ENCODE measurements at places on chromosomes 7 and 10. TPM values are rescaled to one million over a fixed set of nuclear protein-coding genes. Genes with fewer than 3 reads are reported as not detected.

The GDF2 gene
- not detected for total RNA-seq

The TAS2R5 gene
- 1.5 TPM for total RNA-seq

GRCh38 chr10:12077580-12078180 is 8.9 kb downstream of the DHTKD1 start:
- no peak for DNase-seq

DNA sequence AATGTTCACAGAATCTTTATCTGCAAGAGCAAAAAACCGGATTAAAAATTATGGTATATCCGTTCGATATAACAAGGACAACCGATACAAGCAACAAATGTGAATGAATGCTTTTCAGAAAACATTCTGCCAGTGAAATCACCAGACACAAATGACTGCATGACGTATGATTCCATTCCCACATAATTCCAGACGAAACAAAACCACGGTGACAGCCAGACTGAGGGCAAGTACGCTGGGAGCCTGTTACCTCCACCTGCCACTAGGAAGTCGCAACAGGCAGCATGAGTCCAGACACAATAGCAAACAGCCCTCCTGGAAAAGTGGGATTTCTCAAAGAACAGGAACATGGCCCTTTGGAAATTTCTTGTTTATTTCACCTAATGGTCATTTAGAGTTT is 41.7 kb downstream of the MAD1L1 start:
- DNase-seq: no peak

- DNase-seq: no peak
Observed at GRCh38 chr10:4781955-4782354, 44.1 kb upstream of the AKR1E2 start.

DNA sequence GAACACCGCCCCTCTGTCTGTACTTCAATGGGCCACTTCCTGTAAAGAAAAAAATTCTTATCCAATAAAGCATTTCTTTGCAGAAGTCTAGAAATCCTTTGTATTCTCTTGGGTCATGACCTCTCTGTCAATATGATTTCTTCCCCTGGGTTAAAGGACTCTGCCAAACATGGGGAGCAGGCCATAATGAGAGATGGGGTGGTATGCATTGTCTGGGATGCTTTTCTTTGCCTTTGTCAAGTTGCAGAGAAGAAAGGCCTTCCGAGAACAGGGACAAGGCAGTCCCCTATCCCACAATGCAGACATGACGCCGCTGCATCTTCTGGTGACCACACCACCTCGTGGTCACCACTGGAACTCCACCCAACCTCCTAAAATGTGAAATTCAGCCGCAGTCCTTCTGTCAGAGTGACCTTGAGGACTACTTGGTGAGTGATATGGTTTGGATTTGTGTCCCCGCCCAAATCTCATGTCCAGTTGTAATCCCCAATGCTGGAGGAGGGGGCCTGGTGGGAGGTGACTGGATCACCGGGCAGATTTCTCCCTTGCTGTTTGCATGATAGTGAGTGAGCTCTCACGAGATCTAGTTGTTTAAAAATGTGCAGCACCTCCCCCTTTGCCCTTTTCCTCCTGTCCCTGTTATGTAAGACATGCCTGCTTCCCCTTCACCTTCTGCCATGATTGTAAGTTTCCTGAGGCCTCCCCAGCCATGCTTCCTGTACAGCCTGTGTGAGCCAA is 15.2 kb upstream of the FRMPD2 start:
- DNase-seq: peak; percentile 76

All from neural crest cell (in vitro differentiated cells).